HepG2 (cell line): ENCODE measurements at places on chromosomes 7 and 10. TPM values are rescaled to one million over a fixed set of nuclear protein-coding genes. Genes with fewer than 3 reads are reported as not detected.
A peak's percentile ranks its signal among the peaks of the same experiment; 100 is the strongest.

GRCh38 chr7:36979810-36980248, 255.5 kb upstream of the AOAH start:
- H3K27me3 ChIP-seq: no peaks in the 10 kb centered on the region

GRCh38 chr7:48298779-48299178, 127.5 kb downstream of the ABCA13 start:
- no peaks in the 10 kb centered on the region for H3K4me1 ChIP-seq
- no peak overlapping the region for H3K27ac ChIP-seq
- H3K36me3 ChIP-seq: no peaks in the 10 kb centered on the region
- no peaks in the 10 kb centered on the region for H3K27me3 ChIP-seq
- no peak for DNase-seq

PSD gene
- 0.11 and 0.35 TPM in 2 replicates for total RNA-seq

DNA sequence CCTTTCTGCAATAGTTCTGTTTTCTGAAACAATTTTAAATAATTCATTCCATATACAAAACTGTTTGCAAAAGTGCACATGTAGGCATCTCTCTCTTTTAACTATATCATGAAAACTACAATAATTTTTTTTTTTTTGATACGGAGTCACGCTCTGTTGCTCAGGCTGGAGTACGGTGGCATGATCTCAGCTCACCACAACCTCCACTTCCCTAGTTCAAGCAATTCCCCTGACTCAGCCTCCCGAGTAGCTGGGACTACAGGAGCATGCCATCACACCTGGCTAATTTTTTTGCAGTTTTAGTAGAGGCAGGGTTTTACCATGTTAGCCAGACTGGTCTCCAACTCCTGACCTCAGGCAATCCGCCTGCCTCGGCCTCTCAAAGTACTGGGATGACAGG, 44.0 kb upstream of the SEMA3A start:
- H3K27me3 ChIP-seq: no peaks in the 10 kb centered on the region
- no peak overlapping the region for H3K4me3 ChIP-seq
- H3K4me1 ChIP-seq: no peaks in the 10 kb centered on the region
- no peaks in the 10 kb centered on the region for H3K36me3 ChIP-seq

- no peak overlapping the region for H3K4me3 ChIP-seq
- no peaks in the 10 kb centered on the region for H3K4me1 ChIP-seq
- H3K27ac ChIP-seq: no peak overlapping the region
- H3K36me3 ChIP-seq: no peaks in the 10 kb centered on the region
- peaks cover 8% of the 10 kb centered on the region; the same call in 1 of the 3 replicates for H3K27me3 ChIP-seq
These were observed 69.3 kb upstream of the NPY start for GRCh38 chr7:24214670-24215069.

DNA sequence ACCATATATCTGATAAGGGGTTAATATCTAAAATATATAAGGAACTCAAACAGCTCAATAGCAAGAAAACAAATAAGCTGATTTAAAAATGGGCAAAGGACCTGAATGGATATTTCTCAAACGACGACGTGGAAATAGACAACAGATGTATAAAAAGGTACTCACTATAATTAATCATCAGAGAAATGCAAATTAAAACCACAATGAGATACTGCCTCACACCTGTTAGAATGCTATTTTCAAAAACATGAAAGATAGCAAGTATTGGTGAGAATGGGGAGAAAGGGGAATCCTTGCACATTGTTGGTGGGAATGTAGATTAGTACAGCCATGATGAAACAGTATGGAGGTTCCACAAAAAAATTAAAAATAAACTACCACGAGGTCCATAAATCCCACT, 163.2 kb downstream of the DKK1 start:
- H3K27me3 ChIP-seq: no peaks in the 10 kb centered on the region
- H3K27ac ChIP-seq: no peak overlapping the region
- no peaks in the 10 kb centered on the region for H3K36me3 ChIP-seq
- H3K4me1 ChIP-seq: peaks cover 7% of the 10 kb centered on the region
- no peak for DNase-seq
- no peak overlapping the region for H3K4me3 ChIP-seq

DOCK4 gene
- total RNA-seq: 13.5 and 19.1 TPM in 2 replicates

DNA sequence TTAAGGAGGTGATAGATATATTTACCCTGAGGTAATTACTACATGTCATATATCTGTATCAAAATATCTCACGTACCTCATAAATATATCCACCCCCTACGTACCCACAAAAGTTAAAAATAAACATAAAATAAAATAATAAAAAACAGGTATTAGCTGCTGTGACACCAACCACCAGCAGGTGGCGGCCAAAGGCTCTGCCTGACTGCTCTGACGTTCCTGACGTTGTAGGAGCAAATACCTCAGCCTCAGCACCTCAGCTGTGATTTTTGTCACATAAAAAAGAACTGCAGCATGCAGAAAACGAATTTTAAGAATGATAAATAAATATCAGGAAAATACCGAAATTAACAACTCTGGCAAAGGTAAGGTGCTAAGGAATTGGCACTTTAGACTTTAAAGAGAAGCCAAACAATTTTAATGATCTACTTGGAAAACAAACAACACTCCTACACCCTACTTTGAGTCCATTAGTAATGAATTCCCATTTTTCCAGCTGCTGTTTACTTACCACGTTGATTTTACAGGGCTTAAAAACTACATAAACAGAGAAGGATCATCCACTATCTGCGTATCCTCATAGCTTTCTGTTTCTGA, 125.4 kb upstream of the TARP start:
- no peak overlapping the region for H3K27ac ChIP-seq
- no peaks in the 10 kb centered on the region for H3K4me1 ChIP-seq
- H3K36me3 ChIP-seq: no peaks in the 10 kb centered on the region
- no peak overlapping the region for H3K4me3 ChIP-seq
- peak; percentile 21 for DNase-seq

- no peak overlapping the region for H3K27ac ChIP-seq
- H3K4me3 ChIP-seq: no peak overlapping the region
- no peaks in the 10 kb centered on the region for H3K27me3 ChIP-seq
- H3K36me3 ChIP-seq: no peaks in the 10 kb centered on the region
- DNase-seq: no peak
- H3K4me1 ChIP-seq: no peaks in the 10 kb centered on the region
These were observed 76.7 kb downstream of the CALD1 start for GRCh38 chr7:134856091-134856490.

GRCh38 chr10:76993213-76993612, 644.4 kb downstream of the KCNMA1 start:
- H3K4me1 ChIP-seq: no peaks in the 10 kb centered on the region
- H3K27ac ChIP-seq: no peak overlapping the region
- no peaks in the 10 kb centered on the region for H3K36me3 ChIP-seq
- DNase-seq: no peak
- H3K27me3 ChIP-seq: peaks cover 35% of the 10 kb centered on the region; the same call in 2 of the 3 replicates

HOXA3 gene
- total RNA-seq: 2.1 and 2.9 TPM in 2 replicates

DNA sequence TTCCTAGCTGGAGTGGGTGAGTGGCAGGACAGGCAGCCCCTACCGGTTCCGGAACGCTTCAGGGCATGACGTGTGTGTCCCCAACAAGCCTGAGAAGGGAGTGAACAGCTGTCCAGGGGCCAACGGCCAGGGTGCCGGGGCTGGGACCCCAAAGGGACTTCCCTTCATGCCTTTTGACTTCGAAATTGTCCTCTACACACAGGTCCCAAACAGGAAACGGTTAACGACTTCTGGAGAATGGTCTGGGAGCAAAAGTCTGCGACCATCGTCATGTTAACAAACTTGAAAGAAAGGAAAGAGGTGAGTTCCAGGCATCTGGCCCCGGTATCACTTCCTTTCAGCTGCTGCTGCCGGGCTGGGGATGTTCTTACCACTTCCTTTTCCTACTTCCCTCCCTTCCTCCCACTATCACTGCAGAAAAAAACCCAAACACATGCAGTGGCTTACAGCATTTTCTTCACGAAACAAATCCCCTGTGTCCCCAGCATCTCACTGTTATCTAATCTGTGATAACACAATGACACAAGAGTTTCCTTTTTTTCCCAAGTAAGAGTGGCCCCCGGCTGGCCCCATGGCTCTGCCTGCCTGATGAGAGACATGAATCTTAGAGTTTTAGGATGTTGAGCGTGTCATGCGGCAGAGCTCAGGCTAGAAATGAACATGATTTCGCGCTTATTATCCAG, 63.2 kb downstream of the MKI67 start:
- H3K27ac ChIP-seq: no peak overlapping the region

DNA sequence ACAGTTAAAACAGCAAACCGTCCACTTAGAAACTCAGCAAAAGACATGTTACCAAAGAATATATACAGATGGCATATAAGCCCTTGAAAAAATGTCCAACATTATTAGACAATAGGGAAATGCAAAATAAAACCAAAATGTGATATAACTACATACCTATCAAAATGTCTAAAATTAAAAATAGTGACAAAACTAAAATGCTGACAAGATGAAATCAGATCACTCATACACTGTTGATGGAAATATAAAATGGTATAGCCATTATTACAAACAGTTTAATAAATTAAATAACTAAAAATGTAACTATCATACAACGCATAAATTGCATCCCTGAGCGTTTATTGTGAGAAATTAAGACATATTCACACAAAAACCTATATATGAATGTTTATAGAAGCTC, 939.7 kb upstream of the ZWINT start:
- no peak for DNase-seq
- no peak overlapping the region for H3K4me3 ChIP-seq
- H3K27ac ChIP-seq: no peak overlapping the region
- no peaks in the 10 kb centered on the region for H3K36me3 ChIP-seq

GRCh38 chr7:42024537-42024936, 212.5 kb downstream of the GLI3 start:
- no peak for DNase-seq
- H3K27me3 ChIP-seq: no peaks in the 10 kb centered on the region; the same call in 1 of the 2 replicates
- no peak overlapping the region for H3K4me3 ChIP-seq
- H3K36me3 ChIP-seq: no peaks in the 10 kb centered on the region
- no peaks in the 10 kb centered on the region for H3K4me1 ChIP-seq

CCDC3 gene
- not detected in 2 replicates for total RNA-seq

DNA sequence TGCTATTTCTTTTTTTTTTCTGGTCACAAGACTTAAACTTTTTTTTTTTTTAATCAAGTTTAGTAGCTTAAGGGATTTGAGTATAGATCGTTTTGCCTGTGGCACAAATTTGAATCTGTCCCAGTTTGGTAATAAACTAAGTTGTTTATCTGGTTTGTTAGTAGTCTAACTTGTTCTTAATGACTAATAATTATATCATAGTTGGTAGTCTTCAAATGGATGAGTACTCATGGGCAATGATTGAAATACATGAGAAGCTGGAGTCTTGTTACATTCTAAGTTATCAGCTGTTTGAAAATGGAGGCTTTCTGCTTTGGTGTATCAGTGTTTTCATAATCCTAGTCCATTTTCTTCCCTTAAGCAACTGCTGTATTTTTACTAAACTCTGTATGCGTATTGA, 12.3 kb downstream of the BTAF1 start:
- H3K27me3 ChIP-seq: no peaks in the 10 kb centered on the region
- no peak for DNase-seq
- H3K4me1 ChIP-seq: peaks cover under 1% of the 10 kb centered on the region; the same call in 1 of the 2 replicates
- no peak overlapping the region for H3K27ac ChIP-seq
- no peak overlapping the region for H3K4me3 ChIP-seq

DNA sequence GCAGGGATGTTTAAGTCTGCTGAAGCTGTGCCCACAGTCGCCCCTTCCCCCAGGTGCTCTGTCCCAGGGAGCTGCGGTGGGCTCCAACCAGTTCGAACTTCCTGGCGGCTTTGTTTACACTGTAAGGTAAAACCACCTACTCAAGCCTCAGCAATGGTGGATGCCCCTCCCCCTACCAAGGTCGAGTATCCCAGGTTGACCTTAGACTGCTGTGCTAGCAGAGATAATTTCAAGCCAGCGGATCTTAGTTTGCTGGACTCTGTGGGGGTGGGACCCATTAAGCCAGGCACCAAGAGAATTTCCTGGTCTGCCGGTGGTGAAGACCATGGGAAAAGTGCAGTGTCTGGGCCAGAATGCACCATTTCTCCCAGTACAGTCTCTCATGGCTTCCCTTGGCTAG, 56.0 kb downstream of the CCDC7 start:
- no peaks in the 10 kb centered on the region for H3K36me3 ChIP-seq
- H3K27ac ChIP-seq: no peak overlapping the region
- DNase-seq: peak; percentile 31
- no peak overlapping the region for H3K4me3 ChIP-seq
- H3K4me1 ChIP-seq: peaks cover 10% of the 10 kb centered on the region; the same call in 1 of the 2 replicates

- H3K27me3 ChIP-seq: peaks cover 6% of the 10 kb centered on the region
- H3K4me3 ChIP-seq: no peak overlapping the region
- DNase-seq: no peak
- H3K27ac ChIP-seq: no peak overlapping the region
These were observed 1.7 kb upstream of the CYP2E1 start for GRCh38 chr10:133525444-133525843.

DNA sequence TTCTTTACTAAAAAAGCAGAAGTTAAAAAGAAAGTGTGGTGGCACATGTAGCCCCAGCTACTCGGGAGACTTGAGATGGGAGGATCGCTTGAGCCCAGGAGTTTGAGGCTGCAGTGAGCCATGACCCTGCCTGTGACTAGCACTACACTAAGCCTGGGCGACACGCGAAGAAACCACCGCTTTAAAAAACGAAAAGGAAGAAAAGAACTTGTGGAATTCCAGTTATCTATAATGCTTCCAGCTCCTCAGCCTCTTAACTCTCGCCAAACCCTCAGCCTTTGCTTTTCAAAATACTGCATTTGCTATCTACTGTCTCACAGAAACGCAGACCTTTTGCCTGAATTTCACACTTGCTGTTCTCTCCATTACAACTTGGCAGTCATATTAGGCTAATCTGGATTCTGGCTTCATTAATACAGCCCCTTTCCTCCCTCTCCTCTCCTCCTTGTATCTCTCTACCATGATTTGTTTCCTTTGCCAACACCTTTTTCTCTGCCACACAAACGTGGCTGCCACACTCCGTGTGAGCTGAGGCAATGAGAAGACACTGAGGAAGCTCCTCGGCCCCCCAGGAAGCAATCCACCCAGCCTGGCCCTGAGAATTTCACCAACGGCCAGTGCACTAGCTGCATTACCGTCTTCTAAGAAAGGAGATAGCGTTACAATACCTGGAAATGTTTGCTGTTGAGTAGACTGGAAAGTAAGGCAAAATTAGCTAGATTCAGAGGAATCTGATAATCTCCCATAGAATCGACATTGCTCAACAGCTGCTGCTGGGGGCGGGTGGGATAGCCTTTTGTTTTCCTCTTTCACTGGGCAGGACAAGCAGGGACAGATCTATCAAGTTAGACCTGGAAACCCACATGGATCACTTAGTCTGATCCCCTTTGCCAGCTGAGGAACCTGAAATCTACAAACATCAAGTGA, 37.2 kb downstream of the CALML5 start:
- peaks cover 21% of the 10 kb centered on the region for H3K4me1 ChIP-seq
- no peaks in the 10 kb centered on the region for H3K27me3 ChIP-seq
- H3K27ac ChIP-seq: no peak overlapping the region
- H3K36me3 ChIP-seq: peaks cover 2% of the 10 kb centered on the region; the same call in 1 of the 2 replicates
- DNase-seq: no peak

DNA sequence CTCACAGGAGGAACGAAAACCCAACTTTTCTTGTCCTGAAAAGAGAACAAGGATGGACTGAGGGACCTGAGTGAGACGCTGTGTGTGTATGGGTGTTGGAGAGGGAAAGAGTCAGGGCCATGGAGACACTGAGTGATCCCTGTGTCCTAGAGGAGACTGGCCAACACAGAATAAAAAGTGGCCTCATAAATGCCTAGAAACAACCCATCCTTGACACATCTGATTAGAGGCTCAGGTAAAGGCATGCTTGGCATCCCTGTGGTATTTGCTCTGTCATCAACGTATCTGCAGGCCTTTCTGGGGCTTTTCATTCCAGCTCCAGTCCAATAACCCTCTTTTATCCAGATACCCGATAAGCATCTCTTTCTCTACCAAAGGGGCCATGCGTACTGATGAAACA, 86.3 kb downstream of the FGFR2 start:
- H3K27me3 ChIP-seq: no peaks in the 10 kb centered on the region
- H3K4me3 ChIP-seq: no peak overlapping the region
- peak; percentile 14 for DNase-seq
- H3K4me1 ChIP-seq: peaks cover 9% of the 10 kb centered on the region; the same call in 1 of the 2 replicates

HMX2 gene
- not detected in 2 replicates for total RNA-seq
